ENCODE measurements at places on chromosomes 1 and 21.

DNA sequence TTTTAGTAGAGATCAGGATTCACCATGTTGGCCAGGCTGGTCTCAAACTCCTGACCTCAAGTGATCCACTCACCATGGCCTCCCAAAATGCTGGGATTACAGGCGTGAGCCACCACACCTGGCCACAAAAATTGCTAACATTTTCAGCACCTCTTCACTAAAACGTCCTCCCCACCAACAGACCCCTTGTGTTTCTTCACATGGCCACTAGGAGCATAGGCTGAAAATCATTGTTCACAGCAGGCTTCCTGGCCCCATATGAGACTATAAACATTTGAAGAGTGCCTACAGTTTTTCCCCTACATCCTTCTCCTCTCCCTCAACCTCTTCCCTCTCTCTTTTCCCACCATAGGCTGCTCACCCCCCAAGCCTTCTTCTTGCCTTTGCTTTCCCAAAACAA, 28.0 kb upstream of the SFPQ start:
- no peak for DNase-seq

GRCh38 chr1:200628223-200628881, 7.8 kb upstream of the KIF14 start:
- DNase-seq: no peak

DNA sequence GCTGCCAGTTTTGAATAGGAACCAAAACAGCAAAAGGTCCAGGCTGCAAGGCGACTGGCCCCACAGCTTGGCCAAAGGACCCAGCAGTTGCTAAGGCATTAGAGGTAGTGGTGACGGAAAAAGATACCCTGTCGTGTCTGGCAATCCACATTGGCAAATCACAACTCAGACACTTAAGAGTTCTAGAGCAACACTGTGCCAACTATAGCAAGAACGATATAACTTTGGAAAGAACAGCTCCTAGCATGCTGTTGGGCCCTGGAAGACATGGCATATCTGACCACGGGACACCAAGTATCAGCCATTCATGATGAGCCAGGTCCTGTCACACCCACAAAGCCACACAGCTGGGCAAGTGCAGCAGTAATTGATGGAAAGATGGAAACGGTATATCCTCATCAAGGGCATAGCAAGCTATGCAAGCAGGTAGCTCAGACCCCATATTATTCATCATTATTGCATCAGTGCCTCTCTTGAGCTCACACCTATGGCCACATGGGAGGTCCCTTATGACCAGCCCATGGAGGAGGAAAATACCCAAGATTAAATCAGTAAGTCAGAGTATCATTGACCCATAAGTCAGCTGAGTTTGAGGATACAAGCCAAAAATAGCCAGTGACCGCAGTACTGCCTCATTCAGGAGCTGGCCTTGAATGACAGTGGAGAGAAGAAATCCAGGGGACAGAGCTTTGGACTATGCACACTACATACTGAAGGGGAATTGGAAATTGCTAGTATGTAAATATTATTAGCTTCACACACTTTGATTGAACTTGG, 221.2 kb downstream of the SETD4 start:
- no peak for DNase-seq

- DNase-seq: no peak
Measured at GRCh38 chr1:209805341-209805781, 581 bp downstream of the IRF6 start.

DNA sequence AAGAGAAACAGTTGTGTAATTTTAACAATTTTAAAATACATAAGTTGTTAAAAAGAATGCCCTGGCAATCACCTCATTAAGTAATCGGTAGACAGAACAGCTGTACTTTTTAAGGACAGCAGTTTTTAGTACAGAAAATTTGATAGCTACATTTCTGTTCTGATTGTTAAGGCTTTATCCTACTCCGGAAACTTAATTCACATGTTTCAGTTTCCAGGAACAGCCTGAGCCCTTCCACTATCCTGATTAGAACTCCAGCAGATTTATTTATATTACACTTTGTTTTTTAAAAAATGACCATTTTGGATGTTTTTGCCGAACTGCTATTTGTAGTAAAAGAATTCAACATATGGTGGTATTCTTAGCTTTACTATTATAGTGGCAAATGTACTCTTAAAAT, 8.7 kb downstream of the PRRC2C start:
- DNase-seq: no peak

DNA sequence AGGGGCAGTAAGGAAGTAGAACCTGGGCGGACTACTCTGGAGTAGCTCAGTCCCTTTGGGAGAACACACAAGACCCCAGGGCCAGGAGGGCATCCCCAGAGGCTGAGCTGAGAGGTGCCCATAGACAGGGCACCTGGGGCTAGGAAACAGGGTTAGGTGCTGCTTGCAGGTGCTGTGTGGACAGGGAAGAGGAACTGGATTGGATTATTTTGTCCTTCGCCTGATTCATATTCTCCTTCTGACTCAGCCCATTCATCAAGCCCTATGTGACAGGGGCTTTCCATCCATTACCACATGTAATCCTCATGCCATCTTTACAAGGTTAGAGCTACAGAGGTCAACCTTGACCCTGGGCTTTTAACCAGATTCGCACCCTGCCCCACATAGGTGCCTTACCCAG, 183.9 kb downstream of the C1orf94 start:
- no peak for DNase-seq

All from fibroblast of skin of right biceps (primary cell).